COLO829 (cell line): ENCODE measurements at places on chromosomes 12 and 14.

DNA sequence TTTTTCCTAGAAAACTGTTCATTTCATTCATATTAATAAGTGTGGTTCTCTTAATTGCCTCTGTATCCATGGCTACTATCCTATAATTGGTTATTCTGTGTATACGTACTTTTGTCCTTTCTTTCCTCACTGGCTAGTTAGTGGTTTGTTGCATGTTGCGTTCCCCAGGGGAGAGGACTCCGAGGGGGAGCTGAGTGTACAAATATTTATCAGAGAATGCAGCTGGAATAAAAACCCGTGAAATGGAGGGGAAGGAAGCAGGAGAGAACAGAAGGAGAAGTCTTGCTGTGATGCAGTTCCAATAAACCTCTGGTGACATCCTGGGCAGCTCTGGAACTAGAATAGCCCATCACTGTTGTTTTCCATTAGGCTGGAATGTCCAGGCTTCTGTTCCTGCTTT is 117.1 kb upstream of the RGS6 start:
- no peak for DNase-seq

GRCh38 chr14:106276326-106277267 is 750.2 kb downstream of the TMEM121 start:
- DNase-seq, result no peak

GRCh38 chr12:95218150-95219133 is 835 bp downstream of the VEZT start:
- DNase-seq, result peak; percentile 36

DNA sequence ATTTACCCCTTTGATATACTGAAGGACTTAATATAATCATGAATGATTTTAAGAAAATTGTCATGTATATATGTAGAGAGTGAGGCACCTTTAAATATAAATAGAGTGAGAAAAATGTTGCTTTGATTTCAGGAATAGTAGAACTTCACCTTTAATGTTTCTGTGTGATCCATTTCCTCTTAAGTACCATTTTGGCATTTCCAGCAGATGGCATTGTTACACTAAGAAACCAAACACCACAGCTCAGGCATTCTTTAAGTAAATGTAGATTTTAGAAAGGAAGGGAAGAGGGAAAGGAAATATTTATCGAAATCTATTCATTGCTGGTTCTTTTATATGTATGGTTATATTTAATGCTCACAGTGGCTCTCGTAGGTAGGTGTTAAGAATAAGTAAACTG is 556.7 kb upstream of the FBXO33 start:
- no peak for DNase-seq

GRCh38 chr12:121238086-121238485 is 28.2 kb downstream of the P2RX4 start:
- no peak for DNase-seq

GRCh38 chr12:779745-780734 is 27.7 kb downstream of the WNK1 start:
- peak; percentile 18 for DNase-seq

DNA sequence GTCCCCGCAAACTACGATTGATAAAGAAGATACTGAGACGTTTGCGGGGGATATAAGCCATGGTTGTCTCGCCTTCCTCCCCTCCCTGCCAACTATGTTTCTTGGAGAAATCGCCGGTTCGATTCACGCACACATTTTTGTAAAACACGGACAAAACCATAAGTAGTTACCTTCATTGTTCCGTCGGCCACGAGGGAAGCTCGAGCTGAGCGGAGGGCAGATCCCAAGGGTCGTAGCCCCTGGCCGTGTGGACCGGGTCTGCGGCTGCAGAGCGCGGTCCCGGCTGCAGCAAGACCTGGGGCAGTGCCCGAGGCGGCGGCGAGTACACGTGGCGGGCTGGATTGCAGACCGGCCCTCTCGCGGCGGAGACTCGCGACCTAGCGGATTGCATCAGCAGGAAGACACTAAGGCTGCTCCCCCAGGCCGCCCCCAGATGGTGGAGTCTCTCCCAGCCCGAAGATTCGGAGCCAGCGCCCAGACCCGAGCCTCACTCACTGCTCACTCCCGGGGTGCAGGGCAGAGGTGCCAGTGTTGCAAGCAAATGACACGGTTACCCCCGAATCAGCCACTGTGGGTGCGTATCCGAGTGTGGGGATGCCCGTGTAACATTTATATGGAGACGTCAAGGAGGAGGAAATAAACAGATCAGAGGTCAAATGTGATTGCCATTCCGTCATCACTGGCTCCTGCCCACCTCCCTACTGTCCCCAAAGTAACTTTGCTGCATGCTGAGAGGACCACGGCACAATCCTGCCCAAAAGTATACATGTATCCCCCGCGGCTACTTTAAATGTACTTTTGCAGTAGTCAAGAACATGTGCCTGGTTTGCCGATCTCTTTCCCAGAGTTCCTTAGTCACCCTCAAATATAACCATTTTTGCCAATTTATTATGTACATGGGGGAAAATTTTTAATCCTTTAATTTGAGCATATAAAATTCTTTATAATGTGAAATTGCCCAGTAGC is at the start of gene BCAT1:
Gene BCAT1, minus strand, starts transcription at position 345 of the 966 bp plus-strand sequence. Its CDS starts 169 bp downstream, at position 176.
- DNase-seq, result no peak
